Right forelimb (tissue), 1 donor: ENCODE measurements at places on chromosomes 3 and 15.

DNA sequence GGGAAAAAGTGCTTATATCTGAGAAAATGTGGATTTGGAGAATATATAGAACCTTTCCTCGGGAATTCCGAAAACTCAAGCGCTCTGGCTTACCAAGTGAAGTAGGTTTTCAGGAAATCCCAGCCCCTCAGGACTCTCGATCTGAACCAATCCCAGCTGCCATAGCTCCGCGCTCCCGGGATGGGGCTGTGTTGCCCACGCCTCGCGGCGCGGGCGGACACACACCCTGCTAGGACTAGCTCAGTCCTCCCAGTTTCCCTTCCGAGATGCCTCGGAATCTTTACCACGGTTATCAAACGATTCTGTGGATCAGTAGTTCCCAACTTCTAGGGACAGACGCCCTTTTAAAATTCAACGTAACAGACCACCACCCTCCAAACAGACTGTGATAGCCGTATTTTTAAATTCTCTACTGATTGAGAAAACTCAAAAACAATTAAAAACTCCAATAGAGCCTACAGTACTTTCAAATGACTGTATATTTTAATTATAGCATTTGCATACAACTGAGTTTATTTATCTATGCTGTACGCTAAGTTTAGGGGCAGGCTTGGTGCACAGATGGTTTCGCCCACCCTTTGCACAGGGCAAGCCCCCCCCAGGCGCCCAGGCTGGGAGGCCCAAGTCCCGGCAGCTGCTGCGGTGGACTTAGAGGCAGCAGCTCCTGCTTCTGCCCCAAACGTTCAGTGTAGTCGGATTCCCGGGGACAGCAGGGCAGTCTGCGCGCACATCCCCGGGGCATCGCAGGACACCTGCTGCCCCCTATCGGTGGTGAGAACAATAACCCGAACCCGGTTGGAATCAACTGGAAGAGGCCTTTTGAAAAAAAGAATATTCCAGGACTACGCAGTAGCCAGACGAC is 52.3 kb downstream of the CCDC54 start:
- peak; percentile 78 for DNase-seq

DNA sequence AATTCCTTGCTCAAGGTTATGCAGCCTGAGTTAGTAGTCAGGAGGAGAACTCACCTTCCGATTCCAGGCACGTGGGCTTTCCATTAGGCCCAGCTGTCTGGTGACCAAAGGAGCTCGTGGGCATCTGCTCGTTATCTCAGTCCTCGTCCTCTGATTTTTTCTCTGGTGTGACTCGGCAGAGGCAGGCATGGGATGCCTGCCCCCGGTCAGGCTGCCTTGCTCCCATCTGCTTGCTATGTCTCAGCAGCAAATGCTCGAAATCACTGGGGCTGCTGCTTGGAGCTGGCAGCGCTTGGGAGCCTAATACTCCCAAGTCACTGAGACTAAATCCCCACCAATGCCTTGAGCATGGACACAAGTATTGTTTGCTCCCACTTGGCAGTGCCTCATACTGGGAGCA is 84.5 kb upstream of the NMNAT3 start:
- DNase-seq, result no peak

DNA sequence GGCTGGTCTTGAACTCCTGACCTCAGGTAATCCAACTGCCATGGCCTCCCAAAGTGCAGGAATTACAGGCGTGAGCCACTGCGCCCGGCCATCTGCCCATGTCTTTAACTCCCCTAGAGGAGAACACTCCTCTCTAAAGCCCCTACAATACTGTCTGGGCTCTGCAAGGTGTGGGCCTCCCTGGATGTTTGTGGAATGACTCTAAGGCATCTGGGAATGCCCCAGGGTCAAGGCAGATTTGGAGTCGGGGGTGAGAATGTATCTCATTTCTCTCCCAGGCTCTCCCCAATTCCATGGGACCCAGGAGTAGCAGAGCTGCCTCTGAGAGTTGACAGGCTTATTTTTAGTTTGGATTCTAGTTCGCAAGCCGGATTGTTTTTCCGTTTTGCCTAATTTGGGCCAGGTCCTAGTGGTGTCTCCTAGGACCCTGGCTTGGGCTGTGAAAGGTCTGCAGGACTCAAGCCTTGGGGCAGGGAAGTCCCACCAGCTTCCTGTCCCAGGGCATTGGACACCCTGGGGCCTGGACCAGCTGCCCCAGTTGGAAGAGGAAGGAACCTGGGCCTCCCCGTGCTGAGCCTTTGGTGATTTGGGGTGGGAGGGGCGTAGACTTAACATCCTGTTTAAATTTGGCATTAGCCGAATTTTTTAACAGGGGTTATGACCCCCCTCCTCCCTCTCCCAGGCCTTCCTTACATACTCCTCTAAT is 53.5 kb downstream of the MAGEF1 start:
- DNase-seq, result no peak

DNA sequence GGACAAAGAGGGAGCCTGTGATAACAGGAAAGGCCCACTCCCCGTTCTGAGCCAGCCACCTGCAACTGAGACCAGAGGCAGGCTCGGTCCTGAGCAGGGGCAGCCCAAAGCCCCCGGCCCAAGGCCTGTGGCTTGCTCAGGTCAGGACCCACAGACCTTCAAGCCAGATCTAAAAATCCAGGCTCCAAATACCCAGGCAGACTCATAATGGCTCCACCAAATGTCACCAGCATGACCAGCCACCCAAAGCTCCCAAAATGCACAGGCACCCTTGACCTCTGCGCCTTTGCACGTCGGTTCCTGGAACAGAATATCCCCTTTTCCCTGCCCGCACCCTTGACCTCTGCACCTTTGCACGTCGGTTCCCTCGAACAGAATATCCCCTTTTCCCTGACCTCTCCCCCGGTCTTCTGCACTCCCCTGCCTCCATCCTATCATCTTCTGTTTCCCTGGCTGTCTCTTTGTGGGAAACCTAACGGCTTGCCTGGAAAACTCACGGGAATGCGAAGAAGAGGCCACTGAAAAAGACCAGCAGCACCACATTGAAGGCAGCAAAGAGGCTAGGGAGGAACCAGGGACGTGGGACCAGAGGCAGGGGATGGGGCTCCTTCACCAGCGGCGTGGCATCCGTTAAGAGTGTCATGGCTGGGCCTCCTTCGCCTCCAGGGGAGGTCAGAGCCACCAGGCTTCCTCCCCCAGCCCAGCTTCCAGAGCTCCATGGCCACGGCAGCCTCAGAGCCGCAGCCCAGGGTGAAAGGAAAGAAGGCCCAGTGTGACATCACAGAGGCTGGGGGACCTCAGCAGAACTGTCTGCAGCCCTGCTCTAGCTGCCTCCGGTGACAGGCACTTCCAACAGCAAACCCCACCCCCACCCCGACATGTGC is at the start of gene ZDHHC19:
Gene ZDHHC19, minus strand, starts transcription at position 728 of the 884 bp plus-strand sequence. Its CDS starts 85 bp downstream, at position 643.
- no peak for DNase-seq

GRCh38 chr3:57158813-57159738 is 6.1 kb downstream of the IL17RD start:
- no peak for DNase-seq

- no peak for DNase-seq
Observed at GRCh38 chr3:127093312-127093711, 99.6 kb upstream of the PRR23E start.

GRCh38 chr3:127779747-127780146 is 42.6 kb downstream of the MGLL start:
- DNase-seq, result no peak

DNA sequence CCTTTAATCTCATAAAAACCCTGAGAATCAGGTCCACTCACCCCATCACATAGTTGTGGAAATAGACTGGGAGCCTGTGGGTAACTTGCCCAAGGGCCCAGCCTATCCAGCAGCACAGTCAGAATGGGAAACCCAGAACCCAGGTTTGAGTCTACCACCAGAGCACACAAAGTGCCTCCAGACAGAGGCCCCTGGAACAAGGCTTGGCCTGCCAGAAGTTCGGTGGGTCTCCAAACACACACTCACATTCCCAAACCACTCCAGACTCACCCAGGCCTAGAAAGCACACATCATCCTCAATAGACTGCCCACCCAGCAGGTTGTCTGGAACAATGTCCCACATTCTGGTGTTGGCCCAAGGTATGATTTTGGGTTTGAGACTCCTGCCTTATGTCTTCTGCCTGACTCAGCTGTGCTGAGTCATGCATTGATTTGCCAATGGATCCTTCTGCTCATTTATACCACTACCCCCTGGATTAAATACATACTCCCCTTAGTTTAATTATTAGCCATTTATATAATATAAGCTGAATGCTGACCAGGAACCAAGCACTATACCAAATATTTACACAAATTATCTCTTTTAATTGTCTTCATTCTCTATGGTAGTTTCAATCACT is 4.5 kb downstream of the SLC12A8 start:
- no peak for DNase-seq

GRCh38 chr3:114707252-114707860 is 413.5 kb downstream of the TIGIT start:
- no peak for DNase-seq

DNA sequence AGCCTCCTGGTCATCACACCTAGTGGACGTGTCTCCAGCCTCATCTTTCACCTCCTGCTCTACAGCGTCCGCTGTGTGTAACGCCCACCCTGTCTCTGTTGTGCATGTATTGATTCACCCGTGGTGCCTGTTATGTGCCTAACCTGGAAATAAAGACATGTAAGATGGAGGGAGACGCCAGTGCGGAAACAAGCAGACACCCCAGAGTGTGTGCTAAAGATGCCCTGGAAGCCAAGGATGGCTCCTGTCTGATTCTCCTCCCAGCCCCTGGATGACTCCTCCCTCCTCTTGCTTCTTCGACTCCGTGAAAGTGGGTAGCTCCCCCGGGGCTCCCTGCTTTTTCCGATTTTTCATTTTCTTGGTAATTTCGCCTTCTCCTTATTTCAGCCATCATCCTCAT is 241.8 kb downstream of the ADAMTS17 start:
- no peak for DNase-seq

DNA sequence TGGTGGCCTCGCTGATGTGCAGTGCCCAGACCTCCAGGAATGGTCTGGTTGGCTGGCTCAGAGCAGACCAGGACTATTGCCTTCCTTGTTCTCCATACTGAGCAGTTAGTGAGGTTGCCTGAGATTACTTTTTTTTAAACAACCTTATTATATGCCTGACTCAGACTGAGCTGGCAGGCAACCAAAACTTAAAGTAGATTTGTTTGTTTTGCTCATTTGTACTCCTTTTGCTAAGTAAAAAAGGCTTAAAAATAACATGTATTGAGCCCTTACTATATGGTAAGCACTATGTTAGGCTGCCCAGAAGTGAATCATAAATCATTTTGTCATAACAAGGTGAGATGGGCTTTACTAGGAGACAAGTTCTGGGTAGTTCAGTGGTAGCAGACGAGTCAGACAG is 92.4 kb downstream of the GHSR start:
- no peak for DNase-seq

DNA sequence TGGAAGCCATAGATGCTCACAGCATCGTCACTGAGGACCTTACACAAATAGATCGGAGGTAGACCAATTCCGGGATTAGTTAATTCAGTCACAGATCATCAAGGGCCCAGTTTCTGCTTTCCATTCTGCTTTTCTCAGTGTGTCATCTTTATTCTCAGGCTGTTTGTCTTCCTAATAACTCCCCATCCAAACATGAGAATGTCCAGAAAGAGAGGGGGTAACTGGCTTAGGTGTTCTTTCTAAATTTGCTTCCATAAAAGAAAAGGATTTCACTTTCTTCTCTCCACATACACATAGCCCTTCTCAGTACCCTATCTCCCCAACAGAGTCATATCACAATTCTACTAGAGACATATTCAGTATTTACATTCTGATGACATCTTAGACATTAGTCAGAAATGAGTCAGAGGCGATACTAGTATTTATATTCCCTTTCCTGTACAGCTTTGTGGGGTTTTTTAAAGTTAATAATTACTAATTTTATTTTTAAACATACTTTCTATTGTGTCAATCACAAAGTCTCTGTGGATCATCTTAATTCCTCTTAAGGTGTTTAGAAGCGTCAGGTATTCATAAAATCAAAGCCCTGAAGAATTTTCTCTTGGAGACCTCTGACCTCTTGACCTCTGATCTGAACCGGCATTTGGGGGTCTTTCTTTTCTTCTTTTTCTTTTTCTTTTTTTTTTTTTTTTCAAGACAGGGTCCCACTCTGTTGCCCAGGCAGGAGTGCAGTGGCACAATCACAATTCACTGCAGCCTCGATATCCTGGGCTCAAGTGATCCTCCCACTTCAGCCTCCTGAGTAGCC is 24.3 kb upstream of the IL12A start:
- no peak for DNase-seq

GRCh38 chr15:98896002-98896721 is 111.4 kb downstream of the PGPEP1L start:
- no peak for DNase-seq

DNA sequence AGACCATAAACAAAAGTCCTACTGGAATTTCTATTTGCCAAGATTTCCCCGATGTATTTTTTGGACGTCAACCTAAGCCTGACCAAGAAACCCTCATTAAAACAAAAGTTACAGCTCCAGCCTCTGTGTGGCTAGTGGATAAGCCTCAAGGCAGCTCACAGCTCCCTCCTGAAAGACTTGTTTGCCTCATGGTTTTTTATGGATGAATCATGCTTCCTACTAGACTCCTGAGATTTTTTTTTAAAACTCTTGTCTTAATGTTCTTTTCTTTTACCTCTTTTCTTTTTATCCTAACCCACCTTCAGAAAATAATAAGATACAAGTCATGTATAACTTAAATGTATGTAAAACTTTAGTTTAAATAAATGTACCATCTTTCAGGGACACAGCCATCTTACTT is 52.4 kb downstream of the SUCNR1 start:
- DNase-seq, result no peak

DNA sequence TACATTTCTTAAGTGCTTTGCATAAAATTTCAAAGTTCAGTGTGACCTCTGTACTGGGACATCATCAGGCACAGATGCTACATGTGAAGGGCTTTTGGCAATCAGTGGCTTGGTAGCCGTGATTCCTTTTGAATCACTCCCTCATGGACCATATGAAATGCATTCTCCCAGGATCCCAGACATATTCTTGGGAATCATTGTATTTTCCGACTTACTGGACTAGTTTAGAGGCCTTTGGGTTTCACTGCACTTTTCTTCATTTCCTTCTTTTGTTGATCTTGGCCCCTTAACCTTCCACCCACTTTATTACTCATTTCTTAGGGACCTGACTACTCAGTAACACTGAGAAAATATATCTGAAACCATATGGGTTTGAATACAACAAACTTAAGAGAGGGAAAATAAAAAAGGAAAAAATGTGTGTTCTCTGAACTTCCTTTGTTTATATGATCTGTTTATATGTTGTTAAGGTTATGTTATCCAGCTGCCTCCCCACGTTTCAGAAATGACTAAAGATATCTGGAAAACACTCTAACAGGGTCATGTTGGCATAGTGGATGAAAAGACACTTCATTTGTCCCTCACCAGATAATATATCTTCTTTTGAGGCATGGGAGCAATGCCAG is 35.1 kb downstream of the HMG20A start:
- no peak for DNase-seq

GRCh38 chr3:188006726-188007393 is 147.1 kb upstream of the LPP start:
- no peak for DNase-seq

DNA sequence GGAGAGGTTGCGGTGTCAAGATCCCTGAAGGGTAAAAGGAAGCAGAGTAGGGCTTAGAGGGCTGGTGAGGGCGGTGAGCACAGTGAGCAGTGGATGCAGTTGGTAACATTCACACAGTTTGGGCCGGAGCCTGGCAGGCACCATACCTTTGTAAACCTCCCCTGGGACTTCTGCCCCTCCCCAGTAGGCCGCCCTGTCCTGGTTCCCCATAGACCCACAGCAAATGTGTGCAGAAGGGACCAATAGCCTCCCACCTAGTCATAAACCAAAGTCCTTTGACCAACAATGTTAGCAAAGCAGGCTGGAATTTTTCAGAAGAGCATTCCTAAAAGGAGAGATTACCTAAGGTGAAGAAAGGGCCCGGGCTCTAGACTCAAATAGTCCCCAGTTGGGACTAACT is 1.7 kb upstream of the PHGR1 start:
- DNase-seq, result no peak
